ENCODE measurements at places on chromosomes 7 and 10.
A peak's percentile ranks its signal among the peaks of the same experiment; 100 is the strongest.

DNA sequence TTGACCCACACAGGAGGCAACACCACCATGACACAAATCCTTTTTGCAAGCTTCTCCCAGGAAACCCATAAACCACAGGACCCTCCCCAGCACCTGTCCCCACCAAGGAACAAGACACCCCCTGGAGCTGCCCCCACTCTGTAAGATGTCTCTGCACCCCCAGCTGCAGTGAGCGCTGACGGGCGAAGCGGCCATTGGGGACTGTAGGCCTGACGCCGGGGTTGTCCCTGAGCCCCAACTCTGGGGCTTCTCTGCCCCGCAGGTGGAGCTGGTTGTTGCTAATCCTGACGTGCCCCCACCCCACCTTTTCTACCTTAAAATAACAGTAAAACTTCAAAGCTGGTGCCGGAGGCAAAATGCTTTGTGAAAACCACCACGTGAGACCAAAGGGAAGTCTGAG, 94.7 kb upstream of the PPP2R2D start:
- peak; percentile 41 for DNase-seq

- peak; percentile 83 for DNase-seq
Measured at GRCh38 chr10:17233286-17233991, 5.4 kb downstream of the VIM start.

- no peak for DNase-seq
Measured at GRCh38 chr10:22984066-22984465, 56.2 kb downstream of the ARMC3 start.

DNA sequence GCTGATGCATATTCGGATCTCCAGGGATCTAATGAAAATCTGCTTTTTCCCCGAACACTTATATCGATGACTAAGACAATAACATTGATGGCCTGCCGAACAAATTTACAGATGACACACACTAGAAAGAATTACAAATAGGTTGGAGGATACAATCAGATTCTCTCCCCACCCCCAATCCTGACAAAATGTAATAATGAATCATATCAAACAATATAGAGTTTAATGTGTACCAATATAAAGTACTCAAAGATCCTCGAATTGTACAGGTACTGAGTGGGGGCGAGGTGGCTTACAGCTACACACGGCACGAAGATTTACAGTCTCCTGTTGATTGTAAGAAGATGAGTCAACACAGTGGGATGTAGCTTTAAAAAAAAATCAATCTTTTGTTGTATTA, 182.7 kb upstream of the MKLN1 start:
- DNase-seq = no peak

DNA sequence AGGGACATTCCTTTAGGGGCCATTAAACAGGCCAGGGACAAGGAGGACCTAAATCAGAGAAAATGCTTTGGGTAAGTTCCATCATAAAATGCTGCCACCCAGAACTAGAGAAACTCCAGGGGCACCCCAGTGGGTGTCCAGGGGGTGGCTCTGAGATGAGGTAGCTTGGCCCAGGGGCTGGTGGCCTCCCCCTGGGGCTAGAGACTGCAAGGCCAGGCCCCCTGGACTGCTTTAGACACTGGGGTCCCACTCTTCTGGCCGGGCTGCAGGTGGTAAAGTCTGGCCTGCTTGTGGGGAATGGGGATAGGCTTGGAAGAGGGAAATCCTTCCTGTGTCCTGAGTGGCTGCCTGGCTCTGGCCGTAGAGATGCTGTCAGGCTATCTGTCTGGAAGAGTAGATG, 169.6 kb upstream of the PODXL start:
- peak; percentile 45 for DNase-seq

DNA sequence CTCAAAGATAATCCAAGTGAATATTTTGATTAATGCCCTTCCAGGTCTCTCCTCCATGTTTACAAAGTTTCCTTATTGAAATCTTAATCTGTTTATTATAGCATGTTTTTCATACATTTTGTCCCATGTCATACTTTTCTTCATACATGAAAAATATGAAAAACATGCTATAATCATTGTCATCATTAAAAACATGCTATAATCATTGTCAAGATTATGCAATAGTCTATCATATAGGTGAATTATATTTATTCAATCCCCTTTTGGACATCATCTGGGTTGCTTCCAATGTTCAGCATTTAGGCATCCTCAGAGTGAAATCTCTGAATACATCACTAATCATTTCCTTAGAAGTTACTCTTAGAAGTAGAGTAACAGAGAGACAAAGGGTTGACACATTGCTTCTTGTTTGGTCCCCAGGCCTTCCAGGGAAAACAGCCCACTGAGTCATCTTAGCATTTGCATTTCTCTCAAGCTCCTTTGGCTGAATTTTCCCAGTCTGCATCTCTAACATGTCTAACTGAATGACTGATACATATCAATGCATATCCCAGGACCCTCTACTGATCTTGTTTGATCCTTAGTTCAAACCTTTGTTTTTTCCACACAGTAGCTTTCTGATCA, 87.0 kb downstream of the SGMS1 start:
- no peak for DNase-seq

DNA sequence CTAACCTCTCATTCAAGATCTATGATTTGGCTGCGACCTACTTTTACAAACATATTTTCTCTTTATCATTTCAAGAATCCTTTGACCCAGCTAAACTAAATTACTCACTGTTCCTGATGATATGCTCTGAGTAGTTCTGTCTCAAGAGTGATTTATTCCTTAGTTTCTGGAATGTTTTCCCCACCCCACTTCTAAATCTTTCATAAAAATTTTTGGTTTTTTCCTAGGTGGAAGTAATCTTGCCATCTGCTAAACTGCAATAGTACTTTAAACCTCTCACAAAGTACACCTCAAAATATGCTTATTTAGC, 170.8 kb downstream of the DNAJC1 start:
- no peak for DNase-seq

DNA sequence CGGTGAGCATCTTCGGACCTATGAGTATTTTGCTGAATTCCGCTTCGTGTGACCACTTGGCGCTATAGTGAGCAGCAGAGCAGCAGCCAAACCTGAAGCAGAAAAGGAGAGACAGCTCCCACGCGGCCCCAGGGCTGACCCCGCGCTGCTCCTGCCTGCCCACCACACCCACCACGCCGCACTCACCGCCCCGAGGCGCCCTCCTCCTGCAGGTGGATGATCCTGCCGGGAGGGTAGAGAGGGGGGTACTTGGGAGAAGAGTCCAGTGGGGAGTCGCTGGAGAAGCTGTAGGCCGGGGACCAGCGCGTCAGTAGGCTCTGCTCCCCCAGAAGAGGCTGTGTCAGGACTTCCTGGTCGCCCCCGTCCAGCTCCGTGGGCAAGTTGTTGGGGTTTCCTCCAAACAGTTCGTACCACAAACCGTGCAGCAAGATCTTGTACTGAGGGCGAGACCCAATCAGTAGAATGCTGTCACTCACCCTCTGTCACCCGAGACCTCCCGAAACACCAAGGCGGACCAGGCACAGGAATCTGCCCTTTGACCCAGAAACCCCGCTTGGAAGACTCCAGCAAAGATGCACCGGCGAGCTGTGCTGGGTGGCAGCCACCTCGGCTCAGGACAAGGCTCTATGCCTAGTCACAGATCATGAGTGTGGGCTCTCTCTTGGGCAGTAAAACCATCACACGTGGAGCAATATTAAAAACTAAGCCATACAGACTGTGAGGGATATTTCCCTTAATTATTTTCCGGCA, 37.6 kb downstream of the DAGLB start:
- DNase-seq = no peak

Data from coronary artery (tissue), 2 donors.